ENCODE measurements at places on chromosomes 3 and 15.

- no peak overlapping the region for H3K4me3 ChIP-seq
- no peaks in the 10 kb centered on the region for H3K27me3 ChIP-seq
- no peak overlapping the region for H3K27ac ChIP-seq
- peaks cover 36% of the 10 kb centered on the region for H3K36me3 ChIP-seq
- H3K4me1 ChIP-seq = no peaks in the 10 kb centered on the region
Observed at GRCh38 chr15:67701669-67702068, 123.6 kb upstream of the SKOR1 start.

- H3K4me1 ChIP-seq = peaks cover 13% of the 10 kb centered on the region
- no peak for DNase-seq
- no peaks in the 10 kb centered on the region for H3K27me3 ChIP-seq
- no peaks in the 10 kb centered on the region for H3K36me3 ChIP-seq
- H3K27ac ChIP-seq = no peak overlapping the region
Observed at GRCh38 chr15:45660231-45660979, 25.6 kb downstream of the SQOR start.

DNA sequence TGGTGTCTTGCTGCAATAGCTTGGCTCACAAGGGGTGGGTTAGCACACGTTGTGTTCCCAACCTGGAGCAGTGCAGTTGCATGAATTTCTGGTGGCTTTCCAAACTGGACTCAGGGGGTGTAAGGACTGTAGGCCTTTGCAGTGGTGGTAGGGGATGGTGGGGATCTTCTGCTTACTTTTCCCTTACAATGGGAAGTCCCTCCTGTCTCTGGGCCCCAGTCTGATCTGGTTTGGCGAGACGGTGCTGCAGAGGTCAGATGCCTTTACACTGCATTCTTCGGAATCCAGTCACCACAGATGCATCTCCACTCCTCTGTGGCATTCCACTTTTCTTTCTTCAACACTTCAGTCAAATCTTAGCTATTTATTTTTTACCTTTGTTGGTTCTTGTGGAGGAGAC is 132.1 kb downstream of the DOCK3 start:
- peaks cover 22% of the 10 kb centered on the region for H3K4me1 ChIP-seq
- no peaks in the 10 kb centered on the region for H3K27me3 ChIP-seq
- peaks cover 21% of the 10 kb centered on the region for H3K36me3 ChIP-seq
- peak overlapping the region; percentile 18 for H3K4me3 ChIP-seq
- no peak for DNase-seq

DNA sequence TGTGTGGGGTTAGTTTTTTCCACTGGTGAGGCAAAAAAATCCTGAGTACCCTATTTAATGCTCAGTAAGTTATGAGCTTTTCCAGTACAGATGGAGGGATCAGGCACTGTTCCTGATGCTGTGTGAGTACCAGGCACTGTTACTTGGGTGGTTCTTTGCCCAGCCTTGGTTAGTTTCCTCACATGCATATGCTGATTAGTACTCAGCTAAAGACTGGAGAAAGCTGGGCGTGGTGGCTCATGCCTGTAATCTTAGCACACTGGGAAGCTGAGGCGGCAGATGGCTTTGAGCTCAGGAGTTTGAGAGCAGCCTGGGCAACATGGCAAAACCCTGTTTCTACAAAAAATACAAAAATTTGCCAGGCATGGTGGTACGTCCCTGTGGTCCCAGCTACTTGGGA is 210.3 kb upstream of the SGO1 start:
- no peak for DNase-seq
- peaks cover 5% of the 10 kb centered on the region for H3K4me1 ChIP-seq
- peaks cover 1% of the 10 kb centered on the region for H3K36me3 ChIP-seq
- H3K27ac ChIP-seq = no peak overlapping the region

GRCh38 chr3:32376115-32376514 is 15.5 kb upstream of the CMTM7 start:
- H3K4me1 ChIP-seq = no peaks in the 10 kb centered on the region
- H3K27ac ChIP-seq = no peak overlapping the region
- DNase-seq = no peak
- no peaks in the 10 kb centered on the region for H3K36me3 ChIP-seq
- no peaks in the 10 kb centered on the region for H3K27me3 ChIP-seq

GRCh38 chr15:39132070-39132469 is 448.8 kb upstream of the THBS1 start:
- DNase-seq = no peak
- H3K4me3 ChIP-seq = no peak overlapping the region
- no peak overlapping the region for H3K27ac ChIP-seq

DNA sequence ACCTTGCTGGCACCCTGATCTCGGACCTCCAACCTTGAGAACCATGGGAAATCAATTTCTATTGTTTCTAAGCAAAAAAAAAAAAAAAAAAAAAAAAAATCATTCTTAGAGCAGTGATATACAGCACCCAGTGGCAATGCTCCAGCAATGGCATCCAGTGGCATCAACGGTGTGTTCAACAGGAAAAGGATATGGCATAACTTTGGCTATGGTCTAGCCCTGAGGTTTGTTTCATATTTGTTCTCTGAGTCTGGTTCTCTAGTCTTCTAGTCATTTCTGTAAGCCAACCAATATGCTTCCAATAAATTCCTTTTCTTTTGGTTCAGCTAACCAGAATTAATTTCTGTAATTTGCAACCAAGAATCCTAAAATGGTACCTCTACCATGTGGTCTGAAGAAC is 19.2 kb downstream of the DENND4A start:
- DNase-seq = no peak
- peaks cover 2% of the 10 kb centered on the region for H3K4me1 ChIP-seq
- no peak overlapping the region for H3K4me3 ChIP-seq

All from mesothelial cell of epicardium (in vitro differentiated cells).